Hematopoietic multipotent progenitor cell treated with erythropoietin and hydrocortisone succinate and interleukin-3 and kit ligand, for 17 days (in vitro differentiated cells): ENCODE measurements at places on chromosomes 3 and 15.

GRCh38 chr3:72144773-72145505 lies 360.0 kb upstream of the PROK2 start:
- DNase-seq, result peak; percentile 51

GRCh38 chr3:155244216-155244615 lies 49.3 kb downstream of the STRIT1 start:
- DNase-seq, result no peak

DNA sequence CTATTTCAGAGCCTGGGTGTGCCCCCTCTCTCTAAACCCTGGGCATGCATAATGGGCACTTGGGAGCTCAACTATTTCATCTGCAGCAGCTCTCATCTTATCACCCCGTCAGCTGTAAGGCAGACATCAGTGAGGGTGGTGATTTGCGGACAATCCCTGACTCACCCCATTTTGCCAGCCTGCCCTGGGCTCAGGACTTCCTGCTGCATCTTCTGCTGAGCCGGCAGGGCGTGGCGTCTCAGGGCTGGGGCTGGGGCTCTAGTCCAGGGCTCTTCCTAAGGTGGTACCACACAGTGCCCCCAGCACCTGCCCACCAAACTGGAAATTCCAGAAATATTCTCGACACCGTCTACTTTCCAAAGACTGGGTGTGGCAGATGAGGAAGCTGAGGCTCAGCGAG lies 925 bp upstream of the PSTPIP1 start:
- no peak for DNase-seq

- DNase-seq, result no peak
These were observed 35.5 kb downstream of the MRAS start for GRCh38 chr3:138383715-138384465.

DNA sequence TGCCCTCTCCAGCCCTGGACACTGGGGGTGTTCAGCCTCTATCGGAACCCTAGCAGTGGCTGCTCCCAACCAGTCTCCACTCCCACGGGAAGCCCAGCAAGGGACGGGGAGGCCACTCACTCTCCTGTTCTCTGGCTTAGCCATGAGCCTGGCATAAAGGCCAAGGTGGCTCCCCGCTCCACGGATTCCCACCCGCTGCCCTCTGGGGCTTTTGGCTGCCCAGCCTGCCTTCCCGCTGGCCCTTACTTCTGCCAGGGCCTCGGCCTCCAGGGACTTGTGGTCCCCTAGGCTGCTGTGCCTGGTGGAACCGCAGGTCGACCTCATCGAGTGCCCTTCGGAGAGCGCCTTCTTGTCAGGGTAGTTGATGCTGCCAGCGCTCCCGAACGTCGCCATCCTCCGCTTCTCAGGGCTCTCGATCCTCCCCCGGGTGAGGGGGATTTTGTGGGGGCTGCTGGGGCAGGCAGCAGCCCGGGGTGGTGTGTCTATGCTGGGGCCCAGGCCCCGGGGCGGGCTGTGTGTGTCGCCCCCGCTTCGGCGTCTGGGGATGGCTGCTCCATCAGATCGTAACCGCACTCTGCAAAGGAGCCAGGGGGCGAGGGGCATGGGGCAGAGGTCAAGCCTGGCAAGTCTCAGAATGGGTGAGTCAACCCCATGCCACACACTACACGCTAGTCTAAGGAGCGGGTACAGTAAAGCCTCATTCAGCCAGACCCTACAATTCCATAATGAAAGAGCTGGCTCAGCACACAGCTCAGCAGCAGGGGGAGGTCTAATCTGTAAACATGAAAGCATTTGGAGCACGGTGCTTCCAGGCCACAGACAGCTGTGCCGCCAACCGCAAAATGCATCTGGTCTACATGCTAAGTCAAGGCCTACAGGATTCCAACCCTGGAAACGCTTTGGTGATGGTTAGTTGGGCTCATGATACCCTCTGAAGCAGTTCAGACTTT lies 27.3 kb upstream of the RAD18 start:
- no peak for DNase-seq

- no peak for DNase-seq
These were observed 19.1 kb downstream of the ZDHHC19 start for GRCh38 chr3:196192036-196192523.

DNA sequence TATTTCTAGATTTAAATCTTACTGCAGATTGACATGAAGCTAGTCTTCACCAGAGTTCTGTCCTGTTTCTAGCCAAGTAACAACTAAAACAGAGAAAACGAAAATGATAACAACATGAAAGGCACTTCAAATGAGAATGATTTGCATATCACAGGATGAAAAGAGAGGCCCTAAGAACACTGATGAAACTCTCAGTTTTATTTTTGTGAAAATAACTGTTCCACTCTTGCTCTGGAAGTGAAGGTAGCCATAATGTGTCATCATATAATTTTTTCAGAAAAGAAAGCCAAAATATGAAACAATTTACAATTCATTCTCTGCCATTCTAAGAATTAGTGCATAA lies 274.4 kb downstream of the ADAMTSL3 start:
- no peak for DNase-seq

DNA sequence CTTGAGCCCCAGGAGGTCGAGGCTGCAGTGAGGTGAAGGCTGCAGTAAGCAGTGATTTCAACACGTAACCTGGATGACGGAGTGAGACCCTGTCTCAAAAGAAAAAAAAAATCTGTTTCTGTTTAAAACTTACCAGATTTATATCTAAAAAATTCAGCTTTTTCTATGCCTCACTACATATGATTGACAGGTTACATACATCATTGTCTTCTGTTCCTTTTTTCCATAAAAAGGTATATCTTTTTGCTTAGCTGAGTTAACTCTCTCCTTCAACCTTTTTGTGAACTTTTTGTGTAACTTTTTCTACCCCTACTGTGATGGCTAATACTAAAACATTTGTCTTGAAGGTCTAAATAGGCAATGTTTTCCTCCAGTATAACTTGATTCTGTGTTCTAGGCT lies 38.6 kb upstream of the SETD2 start:
- no peak for DNase-seq

- DNase-seq, result no peak
These were observed 85.1 kb downstream of the EFL1 start for GRCh38 chr15:82177291-82178010.

DNA sequence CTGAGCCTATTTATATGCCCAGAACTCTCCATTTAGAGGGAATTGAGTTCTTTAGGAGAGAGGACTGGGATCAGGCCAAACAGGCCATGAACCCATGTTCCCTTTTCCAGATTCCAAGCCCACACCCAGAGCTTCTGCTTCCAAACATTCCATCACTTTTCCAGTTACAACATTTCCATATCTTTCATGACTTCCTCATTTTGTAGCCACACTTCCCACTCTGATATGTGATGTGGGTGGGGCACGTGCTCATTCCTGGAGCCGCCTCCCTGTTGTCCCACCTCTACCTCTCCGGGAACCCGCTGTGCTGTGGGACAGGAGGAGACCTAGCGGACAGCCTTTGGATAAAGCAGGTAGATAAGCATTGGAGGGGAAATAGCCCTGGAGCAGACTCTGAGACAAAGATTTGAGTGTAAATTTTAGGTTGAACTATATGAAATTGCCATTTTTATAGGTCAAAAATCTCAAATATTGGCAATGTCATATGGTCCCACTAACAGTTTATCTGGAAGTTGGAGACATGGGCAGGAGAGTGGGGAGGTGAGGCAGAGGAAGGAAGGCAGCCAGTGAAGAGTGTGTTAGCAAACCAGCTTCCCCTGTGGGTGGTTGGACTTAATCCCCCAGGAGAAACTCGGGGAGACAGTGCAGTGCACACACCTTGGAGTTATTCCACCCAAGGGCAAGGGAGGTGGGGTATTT lies 31.8 kb downstream of the CYP8B1 start:
- DNase-seq, result no peak

GRCh38 chr3:188468196-188468595 lies 314.2 kb downstream of the LPP start:
- DNase-seq, result no peak
